ENCODE measurements at places on chromosomes 13 and 19.

DNA sequence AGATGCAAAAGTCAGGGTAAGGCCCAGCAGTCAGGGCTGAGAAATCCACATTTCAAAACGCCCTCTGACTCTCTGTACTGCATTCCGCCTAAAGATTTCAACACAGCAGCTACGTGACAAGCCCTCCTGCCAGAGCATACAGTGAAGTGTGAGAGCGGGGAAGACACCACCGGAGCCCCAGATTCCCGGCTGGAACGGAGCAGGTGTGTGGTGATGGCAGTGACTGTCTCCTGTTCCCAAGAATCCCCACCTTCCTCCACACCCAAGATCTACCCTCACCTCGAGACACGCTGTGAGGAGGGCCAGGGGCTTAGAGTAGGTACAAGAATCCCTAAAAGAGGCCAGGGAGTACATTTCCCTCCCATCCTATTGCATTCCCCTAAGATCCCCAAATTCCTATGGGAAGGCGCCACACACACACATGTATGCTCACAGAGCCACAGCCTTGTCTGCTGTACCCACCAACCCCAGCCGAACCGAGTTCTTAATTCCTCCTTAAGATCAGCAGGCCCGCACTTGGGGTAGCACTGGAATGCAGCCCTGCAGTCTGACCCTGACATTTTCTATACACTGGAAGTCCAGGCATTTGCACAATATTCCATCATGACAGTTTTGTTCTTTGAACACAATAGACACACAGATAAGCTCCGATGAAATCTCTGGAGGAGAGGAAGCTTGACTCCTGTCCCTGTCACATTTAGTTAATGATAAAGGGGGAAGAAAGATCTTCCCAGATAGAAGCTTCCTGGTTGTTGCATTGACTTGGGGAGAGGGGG, 102.9 kb downstream of the FOXO1 start:
- no peak for DNase-seq

- DNase-seq = no peak
Measured at GRCh38 chr19:30123611-30124010, 181.6 kb downstream of the URI1 start.

DNA sequence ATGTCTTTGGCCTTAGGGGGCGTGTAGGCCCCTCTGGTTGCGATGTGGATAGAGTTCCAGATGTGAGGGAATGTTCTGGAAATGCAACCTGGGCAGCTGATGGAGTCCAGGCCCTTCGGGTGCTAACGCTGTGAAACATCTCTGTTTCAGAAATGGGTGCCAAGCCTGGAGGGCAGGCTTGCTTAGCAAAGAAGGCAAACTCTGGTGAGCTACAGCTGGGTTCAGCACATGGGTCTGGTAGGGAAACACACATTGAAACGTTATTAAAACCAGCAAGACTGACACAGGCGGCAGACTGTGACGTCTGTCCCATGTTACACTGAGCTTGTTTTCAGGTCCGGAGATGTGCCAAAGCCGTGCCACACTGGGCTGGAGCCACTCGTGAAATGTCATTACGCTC, 8.6 kb upstream of the CDC16 start:
- no peak for DNase-seq

GRCh38 chr19:17488593-17489391, 18.5 kb downstream of the SLC27A1 start:
- DNase-seq = peak; percentile 65

DNA sequence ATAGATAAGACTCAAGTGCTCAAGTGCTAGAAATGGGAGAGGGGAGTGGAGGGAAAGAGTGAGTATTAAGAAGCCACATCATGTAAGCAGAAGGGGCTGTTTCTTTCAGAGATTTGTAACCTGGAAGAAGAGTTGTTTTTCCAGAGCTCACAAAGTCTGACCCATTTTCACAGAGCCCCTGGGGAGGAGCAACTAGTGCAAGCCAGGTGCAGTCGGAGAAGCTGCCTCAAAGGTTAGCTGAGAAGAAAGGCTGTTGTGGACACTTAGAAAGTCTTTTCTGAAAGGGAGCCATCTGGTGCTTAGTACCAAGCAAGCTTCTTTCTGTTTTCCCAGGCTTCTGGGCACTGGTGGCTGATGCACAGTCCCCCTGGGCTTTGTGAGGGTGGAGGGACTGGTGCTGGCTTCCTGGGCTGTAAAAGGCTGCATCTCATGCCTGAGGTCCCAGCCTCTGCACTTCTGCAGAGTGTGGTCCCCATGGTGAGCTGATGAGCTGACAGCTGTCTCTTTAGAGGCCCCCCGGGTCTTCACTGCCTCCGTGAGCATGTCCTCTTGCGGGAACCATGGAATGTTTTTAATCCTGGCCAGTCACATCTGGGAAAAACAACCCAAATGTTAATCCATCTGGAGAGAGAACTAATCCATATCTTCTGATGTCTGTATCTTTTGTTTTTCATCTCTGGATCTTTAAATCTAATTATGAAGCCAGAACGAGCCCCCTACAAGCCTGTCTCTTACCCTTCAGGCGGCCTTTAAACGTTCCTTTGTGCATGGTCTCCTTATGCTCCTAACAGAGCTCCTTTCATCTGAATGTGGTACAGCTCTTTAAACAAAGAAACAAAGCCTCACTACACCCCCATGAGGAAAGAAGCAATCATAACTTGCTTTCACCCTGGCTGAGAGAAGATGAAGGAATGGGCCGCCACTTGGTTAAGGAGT, 40.2 kb downstream of the OLFM4 start:
- DNase-seq = no peak

- DNase-seq = no peak
Measured at GRCh38 chr13:95447814-95448213, 104.7 kb upstream of the CLDN10 start.

DNA sequence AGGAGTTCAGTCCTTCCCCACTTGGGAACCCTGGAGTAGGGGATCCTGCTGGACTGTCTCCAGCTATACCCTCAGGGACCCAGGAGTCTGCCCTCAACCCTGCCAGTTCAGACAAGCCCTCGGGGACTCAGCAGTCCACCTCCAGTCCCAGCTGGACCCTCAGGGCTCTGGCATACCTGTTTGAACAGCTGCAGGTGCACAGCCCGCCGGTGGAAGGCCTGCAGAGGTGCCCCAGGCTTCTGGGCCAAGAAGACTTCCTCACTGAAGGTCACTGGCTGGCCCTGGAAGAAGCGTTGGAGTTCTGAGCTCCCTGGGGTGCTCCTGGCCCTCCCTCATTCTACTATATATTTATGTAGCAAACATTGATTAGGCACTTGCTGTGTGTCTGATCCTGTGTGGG, 8.6 kb downstream of the CRB3 start:
- no peak for DNase-seq

- no peak for DNase-seq
Measured at GRCh38 chr13:112113348-112113747, 46.4 kb downstream of the SOX1 start.

GRCh38 chr13:72552731-72553130, 174.7 kb downstream of the MZT1 start:
- no peak for DNase-seq

GRCh38 chr13:46386392-46387063, 524 bp downstream of the RUBCNL start:
- no peak for DNase-seq

DNA sequence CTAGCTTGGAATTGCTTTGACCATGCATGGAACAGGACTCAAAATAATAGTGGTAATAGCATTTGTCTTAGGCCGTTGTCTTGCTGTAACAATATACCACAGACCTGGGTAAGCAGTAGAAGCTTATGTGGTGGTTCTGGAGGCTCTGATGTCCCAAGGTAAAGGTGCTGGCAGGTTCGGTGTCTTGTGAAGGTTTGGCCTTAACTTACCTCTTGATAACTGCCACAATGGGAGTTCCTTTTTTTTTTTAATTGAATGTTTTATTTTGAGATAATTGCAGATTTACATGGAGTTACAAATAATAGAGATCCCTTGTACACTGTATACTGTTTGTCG, 5.8 kb downstream of the RPL21 start:
- no peak for DNase-seq

- no peak for DNase-seq
Measured at GRCh38 chr13:89925107-89925506, 1422.4 kb upstream of the MIR17HG start.

DNA sequence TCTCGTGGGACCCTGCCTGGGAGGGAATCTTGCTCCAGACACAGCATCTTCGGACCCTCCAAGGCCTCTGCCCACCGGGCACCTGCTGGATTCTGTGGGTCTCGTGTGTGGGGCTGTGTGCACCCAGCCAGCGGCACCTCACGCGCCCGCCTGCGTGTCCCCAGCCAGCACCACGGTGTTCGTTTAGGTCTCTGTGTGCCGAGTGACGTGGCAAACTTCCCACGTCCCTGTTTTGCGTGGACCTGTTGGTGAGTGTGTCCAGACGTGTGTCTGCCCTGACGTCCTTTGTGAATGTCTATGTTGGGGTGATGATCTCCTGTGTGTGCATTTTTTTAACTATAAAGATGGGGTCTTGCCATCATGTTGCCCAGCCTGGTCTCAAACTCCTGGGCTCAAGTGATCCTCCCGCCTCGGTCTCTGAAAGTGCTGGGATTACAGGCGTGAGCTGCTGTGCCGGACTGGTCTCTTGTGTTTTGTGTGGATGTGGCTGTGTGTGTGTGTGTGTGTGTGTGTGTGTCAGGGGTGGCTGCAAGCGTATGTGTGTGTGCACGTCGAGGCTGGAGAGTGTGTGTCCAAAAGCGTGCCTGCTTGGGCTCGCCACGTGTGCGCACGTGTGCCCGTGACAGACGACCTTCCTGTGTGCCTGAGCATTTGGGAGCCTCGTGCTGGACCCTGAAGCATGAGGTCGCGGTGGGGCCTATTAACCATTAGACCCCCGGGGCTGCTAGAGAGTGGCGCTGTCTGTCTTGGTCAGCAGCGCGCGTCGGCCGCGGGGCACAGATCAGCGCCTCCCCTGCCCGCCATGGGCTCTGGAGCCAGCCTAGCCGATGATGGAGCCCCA, 15.7 kb downstream of the ARID3A start:
- DNase-seq = no peak

- DNase-seq = no peak
Measured at GRCh38 chr13:60974296-60974695, 441.4 kb downstream of the PCDH20 start.

- no peak for DNase-seq
Measured at GRCh38 chr13:97284558-97284957, 62.4 kb downstream of the MBNL2 start.

GRCh38 chr19:1513499-1514294, 878 bp upstream of the ADAMTSL5 start:
- peak; percentile 62 for DNase-seq

- no peak for DNase-seq
Measured at GRCh38 chr13:76148926-76149325, 512.8 kb downstream of the LMO7 start.

DNA sequence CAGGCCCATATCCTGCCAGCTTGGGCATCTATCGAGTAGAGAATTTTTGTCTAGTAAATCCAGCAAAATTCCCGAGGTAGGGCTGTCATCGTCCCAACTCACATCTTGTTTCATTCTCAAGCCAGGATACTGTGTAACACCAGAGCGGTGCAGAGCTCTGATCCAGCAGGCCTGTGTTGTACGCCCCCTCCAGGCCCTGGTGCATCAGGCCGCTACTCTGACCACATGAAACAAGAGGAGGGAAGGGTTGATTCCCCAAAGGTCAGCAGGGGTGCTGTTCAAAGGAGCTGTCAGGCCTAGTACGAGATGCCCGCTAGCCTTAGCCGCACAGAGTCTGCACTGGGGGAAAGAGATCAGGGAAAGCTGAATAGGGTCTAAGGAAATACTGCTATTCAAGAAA, 276.0 kb downstream of the SLC7A1 start:
- no peak for DNase-seq

DNA sequence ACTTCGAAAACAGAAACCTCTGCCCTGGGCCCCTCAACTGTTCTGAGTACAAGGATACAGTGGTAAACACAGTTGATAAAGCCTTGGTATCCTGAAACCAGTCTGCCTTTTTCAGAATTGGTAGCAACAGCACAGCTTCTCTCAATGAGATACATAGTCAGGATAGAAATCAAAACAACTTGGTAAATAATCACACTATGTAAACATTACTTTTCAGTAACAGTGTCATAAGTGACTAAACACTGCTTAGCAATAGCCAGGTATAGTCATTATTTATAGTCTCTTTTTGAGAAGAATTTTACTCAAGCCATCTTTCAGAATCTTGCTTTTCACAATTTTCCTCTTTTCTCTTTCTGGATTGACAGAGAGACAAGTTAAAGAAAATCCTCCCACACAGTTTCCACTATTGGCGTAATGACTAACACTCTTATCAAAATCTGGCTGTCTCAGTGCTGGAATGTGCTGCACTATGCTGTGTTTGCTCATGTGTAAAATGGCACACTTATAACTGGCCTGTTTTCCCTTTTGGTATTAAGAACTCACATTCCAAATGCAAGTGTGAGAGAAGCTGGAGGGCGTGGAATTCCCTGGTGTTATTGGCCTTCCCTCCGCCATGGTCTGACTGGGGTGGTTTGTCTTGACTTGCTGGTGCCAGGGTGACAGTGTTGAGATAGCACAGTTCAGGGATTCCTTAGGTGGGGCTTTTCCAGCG, 368.8 kb downstream of the TDRD3 start:
- DNase-seq = no peak

- DNase-seq = no peak
Measured at GRCh38 chr13:113064534-113065405, 40.8 kb upstream of the F7 start.

DNA sequence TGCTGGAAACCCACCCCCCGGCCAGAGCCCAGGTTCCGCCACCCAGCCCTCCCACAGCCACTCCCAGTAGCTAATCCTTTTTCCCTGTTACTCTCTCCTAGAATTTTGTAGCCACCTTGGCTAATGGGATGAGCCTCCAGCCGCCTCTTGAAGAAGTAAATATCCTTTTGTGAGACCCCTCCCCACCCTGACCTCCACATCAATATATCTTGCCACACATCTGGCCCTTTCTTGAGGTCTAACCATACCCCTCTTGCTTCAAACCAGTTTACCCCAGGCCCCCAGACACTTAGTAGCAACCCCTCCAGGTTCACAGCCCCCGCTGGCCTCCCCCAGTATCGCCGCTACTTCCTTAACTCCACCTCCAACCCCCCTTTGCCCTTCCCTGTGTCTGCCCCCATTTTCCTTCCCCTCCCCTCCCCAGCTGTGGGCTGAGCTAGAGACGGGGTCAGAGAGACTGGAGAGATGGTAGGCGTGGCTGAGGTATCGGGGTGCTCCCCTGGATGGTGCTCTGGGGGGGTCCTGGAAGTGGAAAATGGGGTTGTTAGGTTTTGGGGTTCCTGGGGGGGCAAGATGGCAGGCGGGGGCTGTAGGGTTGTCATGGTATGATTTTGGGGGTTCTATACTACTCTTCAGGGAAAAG, 2.8 kb downstream of the PRMT1 start:
- DNase-seq = no peak

- DNase-seq = peak; percentile 91
Measured at GRCh38 chr19:50724522-50725217, 1.5 kb downstream of the CLEC11A start.

DNA sequence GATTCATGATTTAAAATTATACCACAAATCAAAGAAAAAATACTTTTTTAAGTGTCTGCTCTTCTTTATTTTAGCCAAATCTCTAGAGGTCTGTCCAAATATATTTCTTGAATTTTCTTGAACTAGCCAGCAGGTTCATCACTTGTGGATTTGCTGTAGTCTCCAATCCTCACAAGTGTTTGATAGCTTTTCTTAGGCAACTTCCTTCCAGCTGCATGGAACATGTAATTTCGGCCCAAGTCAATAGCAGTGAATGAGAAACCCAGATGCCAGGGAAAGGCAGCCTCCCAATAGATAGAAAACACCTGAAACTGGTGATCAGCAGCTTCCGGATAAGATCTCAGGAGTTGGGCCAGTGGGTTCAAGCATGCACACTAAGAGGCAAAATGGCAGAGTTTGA, 15.6 kb upstream of the RNASEH2B start:
- no peak for DNase-seq

GRCh38 chr19:41367848-41368301, 3.9 kb upstream of the B9D2 start:
- no peak for DNase-seq
